Activated CD4-positive, alpha-beta T cell treated with anti-CD3 and anti-CD28 coated beads, Interleukin-2, amount 50 U/mL, for 1 hour (primary cell): ENCODE measurements at places on chromosomes 12 and 14.

GRCh38 chr12:94674051-94674451 is 23.7 kb upstream of the TMCC3 start:
- no peak for DNase-seq

GRCh38 chr12:41174602-41175001 is 13.5 kb upstream of the PDZRN4 start:
- DNase-seq = no peak

DNA sequence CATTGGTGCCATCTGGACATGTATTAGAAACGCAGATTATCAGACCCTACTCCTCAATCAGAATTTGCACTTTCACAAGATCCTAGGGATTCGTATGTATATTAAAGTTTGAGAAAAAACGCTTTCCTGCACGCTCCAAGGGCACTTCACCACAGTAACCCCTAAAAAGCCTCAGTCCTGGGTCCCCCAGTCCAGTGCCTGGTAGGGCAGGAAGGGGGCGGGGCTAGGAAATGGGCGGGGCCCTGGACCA is 369 bp downstream of the DEPDC4 start:
- DNase-seq = peak; percentile 90

DNA sequence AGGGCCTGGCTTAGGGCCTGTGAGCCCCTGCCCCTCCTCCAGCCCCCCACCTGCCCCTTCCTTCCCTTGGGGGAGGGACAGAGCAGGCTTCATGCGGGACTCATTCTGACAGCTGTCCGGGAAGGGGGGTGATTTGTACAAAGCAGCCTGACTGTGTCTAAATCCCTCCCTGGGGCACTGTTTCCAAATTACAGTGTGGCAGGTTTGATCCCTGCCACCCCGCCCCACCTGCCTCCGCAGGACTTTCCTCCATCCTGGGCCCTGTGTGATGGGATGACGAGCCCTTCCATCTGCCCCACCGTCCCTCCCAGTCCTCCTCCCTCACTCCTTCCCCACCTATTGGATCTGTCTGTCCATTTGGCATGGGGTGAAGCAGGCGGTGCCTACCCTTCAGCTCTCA is 363.9 kb downstream of the BCL11B start:
- no peak for DNase-seq

GRCh38 chr12:128557231-128557630 is 266.5 kb downstream of the SLC15A4 start:
- DNase-seq = no peak

GRCh38 chr12:117587631-117588287 is 226.3 kb upstream of the NOS1 start:
- peak; percentile 11 for DNase-seq

DNA sequence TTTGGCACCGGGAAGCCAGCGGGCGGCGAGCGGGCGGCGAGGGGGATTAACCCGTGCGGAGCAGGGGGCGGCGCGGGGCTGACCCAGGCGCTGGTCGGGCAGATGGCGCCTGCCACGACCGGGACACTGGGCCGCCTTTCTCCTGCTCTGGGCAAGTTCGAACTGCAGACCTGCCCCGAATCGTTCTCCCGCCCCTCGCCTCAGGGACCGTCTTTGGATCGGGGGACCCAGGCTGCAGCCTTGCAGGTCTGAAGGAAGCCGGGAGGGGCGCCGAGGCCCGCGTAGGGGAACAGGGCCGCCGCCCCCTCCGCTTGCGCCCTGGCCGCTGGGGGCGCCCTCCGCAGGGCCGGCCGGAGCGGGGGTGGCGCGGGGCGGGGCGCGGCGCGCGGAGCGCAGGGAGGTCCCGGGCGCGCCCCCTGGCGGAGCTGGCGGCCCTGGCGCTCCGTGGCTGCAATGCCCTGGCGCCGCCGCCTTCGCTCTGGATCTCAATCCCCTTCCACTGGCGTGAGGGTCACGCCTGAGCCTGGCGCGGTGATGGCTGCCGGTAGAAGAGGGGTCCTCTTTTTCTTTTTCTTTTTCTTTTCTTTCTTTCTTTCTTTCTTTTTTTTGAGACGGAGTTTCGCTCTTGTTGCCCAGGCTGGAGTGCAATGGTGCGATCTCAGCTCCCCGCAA is 449 bp upstream of the LTBP2 start:
- peak; percentile 82 for DNase-seq

DNA sequence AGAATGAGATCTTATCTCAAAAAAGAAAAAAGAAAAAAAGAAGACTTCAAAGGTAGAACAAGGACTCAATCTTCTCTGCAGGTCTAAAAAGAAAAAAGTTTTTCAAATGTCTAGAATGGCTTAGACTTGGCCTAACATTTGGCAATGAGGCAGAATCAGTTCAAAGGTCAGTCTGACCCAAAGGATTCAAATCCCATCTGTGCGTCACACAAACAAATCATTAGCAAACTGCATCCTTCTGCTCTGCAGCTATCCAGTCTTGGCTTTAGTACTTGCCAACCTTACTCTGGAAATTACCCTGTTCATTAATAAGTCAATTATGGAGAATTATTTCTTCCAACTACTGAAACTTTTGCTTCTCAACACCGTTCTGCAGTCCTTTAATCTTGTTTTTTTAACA is 3.1 kb downstream of the YAF2 start:
- DNase-seq = no peak

GRCh38 chr14:45125754-45126153 is 8.5 kb downstream of the FKBP3 start:
- no peak for DNase-seq

DNA sequence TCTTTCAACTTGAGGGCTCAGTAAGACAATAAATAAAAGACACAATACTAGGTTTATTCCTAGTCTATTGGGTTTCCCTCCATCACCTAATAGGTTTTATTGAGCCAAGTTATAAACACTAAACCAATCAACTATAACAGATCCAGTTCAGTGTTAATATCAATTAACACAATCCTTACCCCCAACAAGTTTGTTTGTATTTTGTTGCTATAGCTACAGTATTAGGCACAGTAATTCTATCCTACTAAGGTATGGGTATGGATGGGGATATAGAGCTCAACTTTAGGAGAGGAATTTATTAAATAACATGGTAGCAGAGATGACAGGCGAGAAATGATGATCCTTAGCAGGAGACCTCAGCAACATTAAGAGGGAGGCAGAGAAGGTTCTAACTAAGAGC is 13.3 kb downstream of the PPP4R3A start:
- DNase-seq = no peak

GRCh38 chr12:4852911-4853310 is 56.8 kb upstream of the KCNA1 start:
- DNase-seq = no peak

- DNase-seq = no peak
These were observed 36.3 kb downstream of the IL31 start for GRCh38 chr12:122137681-122138080.

DNA sequence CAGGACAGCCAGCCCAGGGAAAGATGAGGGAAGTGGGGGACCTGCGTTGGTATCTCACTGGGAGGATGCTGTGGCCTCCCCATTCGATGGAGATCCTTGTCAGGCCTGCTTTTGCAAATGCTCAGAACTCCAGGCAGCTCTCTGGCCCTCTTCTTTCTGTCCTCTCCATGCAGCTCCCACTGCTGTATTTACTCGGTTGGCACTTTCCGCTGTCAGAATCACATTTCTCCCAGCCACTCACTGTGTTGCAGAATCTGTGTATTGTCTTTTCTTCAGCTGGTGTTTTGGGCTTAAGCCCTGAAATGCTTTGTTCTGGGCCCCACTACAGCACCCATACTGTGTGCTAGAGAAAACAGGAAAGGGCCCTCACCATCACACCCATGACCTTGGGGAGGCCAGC is 401.1 kb downstream of the RGS6 start:
- no peak for DNase-seq

GRCh38 chr14:90616313-90616712 is 199.9 kb downstream of the TTC7B start:
- no peak for DNase-seq

- no peak for DNase-seq
These were observed 23.9 kb downstream of the TC2N start for GRCh38 chr14:91843437-91843836.

DNA sequence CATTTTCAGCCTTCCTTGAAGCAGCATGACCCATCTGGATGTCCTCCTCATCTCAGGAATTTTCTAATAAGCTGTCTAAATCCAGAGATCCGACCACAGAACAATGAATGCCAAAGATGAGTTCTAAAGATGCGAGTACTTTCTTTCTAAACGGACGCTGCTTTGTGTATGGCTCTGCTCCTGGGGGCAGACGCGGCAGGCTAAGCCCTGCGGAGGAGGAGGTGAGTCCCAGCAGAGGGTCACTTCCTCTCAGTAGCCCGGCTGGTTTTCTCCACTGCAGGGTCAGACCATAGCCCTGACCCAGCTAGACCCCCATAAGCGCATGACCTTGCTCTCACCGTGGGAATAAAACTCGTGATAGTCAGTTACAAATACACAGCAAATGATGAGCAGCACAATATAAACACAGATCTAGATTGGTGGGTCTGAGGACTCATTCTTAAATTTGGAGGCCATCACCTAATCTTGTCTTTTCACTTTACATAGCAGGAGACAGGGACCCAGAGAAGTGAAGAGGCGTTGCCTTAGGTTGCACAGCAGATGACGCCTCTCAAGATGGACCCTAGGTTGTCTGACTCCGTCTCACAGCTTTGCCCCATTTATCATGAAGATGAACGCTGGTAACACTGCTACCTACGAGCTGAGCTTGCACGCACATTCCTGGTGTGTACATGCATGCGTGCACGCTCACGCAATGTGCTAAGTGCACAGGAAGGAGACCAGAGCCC is 16.6 kb downstream of the SSH1 start:
- no peak for DNase-seq

DNA sequence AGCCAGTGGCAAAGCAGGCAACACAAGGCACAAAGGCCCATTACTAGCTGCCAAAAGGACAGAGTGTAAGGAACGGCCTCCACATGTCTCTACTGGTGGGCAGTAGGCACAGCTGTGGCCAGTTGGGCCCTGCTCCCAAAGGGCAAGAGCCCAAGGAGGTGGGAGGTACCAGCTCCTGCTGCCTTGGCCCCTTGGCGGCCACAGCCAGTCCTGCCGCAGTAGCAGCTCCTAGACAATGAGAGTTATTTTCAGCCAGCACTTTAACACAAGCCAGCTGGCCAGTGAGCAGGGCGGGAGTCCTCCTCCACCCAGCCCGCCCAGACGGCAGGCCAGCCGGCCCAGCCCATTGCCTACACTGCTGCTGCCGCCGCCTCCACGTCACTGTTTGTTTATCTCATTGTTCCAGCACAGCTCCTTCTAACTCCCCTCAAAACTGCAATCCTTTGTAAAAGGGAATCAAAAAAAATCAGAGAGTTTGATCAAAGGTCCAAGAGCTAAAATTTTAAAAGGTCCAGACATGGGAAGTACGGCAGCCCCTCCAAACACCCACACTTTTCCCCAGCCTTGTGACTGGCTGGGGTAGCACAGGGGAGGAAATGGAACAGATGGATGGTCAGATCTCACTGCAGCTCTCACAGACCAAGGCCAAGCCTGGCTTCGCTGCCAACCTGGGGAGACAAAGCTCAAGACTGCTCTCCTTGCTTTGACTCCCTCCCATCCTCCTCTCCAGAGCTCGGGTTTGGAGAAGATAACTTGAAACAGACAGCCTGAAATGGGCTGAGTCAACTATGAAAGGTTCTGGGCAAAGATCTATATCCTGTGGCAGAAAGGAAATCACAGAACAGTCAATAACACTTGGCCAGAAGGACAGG is 33.5 kb downstream of the FMNL3 start:
- peak; percentile 26 for DNase-seq

DNA sequence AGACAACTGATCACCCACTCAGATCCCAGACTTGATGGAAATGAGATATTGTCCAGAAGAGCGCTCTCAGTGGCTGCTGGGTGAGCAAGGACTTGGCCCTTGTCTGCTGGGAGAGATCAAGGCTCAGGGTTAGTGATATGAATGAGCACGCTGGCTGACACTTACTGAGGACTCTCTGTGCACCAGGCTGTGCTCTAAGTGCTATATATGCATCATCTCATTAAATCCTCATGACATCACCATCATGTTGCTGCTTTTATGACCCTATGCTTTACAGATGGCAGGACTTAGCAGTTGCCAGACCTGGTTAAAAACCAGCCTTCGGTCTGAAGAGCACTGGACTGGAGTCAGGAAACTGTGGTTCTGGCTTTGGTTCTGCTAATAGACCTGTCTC is 260.9 kb downstream of the VRK1 start:
- no peak for DNase-seq

GRCh38 chr14:68757618-68758081 is 35.2 kb downstream of the ZFP36L1 start:
- no peak for DNase-seq

DNA sequence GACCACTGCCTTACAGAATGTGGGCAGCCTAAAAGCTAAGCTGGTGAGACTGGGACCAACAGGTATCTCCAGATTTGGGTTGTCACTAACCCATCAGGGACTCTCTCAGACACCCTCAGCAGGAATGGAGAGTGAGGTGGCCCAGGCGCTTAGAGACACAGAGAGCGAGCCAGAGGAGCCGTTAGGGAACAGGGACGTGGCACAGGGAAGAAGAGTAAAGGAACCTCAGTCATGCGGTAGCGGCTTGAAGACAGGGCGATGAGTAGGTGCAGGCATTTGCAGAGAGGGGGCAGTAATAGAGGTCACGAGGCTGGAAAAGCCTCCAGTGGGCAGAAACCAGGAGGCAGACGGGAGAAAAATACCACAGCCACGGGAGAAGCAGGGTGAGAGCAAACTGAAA is 158.0 kb upstream of the CCND2 start:
- no peak for DNase-seq

- no peak for DNase-seq
These were observed 768.1 kb upstream of the TBX3 start for GRCh38 chr12:115451780-115452736.

DNA sequence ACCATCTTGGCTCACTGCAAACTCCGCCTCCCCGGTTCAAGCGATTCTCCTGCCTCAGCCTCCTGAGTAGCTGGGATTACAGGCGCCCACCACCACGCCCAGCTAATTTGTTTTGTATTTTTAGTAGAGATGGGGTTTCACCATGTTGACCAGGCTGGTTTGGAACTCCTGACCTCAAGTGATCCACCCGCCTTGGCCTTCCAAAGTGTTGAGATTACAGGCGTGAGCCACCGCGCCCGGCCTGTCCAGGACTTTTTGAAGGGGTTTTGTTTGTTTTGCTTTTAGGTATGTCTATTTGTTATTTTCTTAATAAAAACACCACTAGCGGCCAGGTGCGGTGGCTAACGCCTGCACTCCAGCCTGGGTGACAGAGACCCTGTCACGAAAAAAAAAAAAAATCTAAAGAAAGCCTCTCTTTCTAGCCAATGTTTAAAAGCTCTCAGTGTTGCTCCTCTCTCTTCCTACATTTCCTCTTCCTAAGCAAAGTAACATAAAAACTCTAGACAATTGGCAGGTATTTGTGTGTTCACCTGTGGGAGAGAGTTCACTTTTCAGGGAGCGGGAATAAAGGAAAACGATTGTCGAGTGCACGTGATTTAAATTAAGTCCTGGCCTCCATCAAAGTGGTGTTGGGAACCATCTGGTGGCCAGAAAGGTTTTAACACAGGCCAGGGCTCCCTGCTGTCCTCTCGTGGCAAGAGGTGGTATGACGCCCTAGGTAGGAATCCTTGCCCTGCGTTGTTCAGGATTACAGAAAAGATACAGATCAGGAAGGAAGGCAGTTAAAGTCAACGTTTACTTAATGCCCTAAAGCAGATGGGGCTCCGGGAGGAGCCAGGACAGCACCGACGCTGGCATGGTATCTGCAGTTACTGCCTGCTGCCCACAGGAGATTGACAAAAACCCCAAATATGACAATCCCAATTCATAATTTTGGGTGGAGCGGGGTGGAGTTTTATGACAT is 36.2 kb upstream of the ATP23 start:
- DNase-seq = peak; percentile 85
